GM19239 (cell line): ENCODE measurements at places on chromosomes 2 and 18.

GRCh38 chr18:30404422-30404821 lies 638.1 kb downstream of the DSC3 start:
- DNase-seq: no peak

DNA sequence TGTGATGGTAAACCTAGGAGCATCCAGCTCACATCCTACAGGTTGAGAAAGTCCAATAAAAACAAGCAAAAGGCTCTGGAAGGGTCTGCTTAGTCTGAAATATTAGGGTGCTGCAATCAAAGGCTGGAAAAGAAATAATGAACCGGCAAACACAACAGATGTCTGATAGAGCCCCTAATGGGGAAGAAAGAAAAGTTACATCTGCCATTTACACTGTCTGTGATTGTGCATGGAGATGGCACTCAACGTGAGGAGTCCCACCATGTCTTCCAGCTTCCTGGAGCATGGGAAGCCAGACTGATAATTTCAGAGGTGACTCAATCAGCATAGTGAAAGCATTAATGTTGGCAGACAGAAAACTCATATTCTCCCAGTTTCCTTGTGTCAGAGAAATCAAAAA lies 307.8 kb downstream of the EPHA4 start:
- DNase-seq: no peak

- no peak for DNase-seq
These were observed 198.9 kb upstream of the RAB6C start for GRCh38 chr2:129780316-129781270.

- DNase-seq: no peak
These were observed 2.7 kb downstream of the BMPR2 start for GRCh38 chr2:202378662-202379358.

DNA sequence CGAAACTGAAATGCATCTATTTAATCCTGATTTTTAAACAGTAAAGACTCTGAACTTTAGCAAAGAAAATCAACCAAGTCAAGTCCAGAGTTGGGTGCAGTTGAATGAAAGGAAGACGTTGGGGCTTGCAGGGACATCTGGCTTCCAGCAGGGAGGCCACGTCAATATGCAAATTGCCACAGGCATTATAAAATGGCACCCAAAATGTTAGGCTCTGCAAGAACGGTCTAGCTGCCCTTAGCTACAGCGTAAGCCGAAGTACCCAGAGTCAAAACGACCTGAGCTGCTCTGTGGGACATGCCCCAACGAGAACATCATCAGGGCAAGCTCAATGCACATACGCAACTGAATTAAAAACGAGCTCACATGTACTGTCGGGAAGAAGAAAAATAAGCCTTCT lies 30.7 kb downstream of the DOCK10 start:
- DNase-seq: no peak

DNA sequence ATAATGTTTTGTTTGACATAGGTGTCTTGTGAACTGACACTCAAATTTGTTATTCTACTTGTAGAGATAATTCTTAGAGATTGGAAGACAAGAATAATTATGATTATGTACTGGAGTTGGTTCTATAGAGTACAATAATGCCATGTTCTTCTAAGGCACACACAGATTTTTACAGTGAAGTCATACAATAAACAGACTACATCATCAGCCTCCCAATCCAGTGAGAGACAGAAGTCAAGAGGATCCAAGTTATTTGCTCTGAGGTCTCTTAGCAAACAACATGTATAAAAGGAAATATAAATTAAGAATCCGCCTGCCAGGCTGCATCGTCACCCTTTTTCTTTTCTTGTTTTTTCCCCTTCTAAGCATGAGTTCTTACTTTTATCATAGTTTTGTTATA lies 613.5 kb upstream of the SETBP1 start:
- no peak for DNase-seq

DNA sequence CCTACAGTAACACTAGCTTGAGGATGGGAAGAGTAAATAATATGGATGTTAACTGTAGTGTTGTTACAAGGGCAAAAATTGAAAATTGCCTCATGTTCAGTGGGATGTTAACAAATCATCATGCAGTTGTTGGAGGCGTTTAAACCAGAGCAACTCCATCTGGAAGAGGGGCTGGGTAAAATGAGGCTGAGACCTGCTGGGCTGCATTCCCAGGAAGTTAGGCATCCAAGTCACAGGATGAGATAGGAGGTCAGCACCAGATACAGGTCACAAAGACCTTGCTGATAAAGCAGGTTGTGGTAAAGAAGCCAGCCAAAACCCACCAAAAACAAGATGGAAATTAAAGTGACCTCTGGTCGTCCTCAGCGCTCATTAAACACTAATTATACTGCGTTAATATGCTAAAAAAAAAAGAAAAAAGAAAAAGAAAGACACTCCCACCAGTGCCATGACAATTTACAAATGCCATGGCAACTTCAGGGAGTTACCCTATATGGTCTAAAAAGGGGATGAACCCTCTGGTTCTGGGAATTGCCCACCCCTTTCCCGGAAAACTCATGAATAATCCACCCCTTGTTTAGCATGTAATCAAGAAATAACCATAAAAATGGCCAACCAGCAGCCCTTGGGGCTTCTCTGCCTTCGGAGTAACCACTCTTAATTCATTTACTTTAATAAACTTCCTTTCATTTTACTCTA lies 101.4 kb downstream of the MYO5B start:
- no peak for DNase-seq
